ENCODE measurements at places on chromosomes 13 and 19.

- DNase-seq, result no peak
Measured at GRCh38 chr13:28503182-28503967, 8.4 kb upstream of the FLT1 start.

DNA sequence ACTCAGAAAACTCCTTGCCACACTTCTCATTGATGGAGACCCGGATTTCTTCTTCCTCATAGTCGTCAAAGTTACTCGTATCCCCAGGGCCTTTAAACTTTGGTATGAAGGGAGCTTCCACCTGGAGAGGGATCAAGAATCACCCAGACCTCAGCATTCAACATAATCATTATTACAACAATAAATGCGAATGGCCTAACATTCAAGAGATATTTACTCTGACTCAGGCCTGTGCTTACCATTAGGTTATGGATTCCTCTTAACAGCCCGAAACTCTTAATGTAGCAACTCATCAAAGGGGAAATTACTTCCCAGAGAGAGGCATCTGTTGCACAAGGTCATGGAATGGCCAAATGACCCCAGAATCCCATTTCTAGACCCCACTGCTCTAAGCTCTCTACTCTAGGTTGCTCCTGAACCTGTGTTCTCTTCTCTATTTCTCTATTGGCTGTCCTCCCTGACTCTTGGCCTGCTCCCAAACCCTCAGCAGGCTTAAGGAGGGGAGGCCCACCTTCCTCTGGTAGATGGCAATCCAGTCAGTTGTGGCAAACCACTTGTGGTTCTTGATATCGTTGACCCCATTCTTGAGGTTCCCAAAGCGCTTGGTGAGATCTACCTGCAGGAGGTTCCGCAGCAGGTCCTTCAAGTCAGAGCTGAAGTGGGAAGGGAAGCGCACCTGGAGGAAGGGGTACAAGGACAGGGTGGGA is 2.7 kb upstream of the SAMD1 start:
- DNase-seq, result no peak

- DNase-seq, result no peak
Measured at GRCh38 chr13:24897293-24897692, 133.3 kb downstream of the RNF17 start.

GRCh38 chr19:39701291-39701690 is 3.0 kb upstream of the LGALS14 start:
- no peak for DNase-seq

DNA sequence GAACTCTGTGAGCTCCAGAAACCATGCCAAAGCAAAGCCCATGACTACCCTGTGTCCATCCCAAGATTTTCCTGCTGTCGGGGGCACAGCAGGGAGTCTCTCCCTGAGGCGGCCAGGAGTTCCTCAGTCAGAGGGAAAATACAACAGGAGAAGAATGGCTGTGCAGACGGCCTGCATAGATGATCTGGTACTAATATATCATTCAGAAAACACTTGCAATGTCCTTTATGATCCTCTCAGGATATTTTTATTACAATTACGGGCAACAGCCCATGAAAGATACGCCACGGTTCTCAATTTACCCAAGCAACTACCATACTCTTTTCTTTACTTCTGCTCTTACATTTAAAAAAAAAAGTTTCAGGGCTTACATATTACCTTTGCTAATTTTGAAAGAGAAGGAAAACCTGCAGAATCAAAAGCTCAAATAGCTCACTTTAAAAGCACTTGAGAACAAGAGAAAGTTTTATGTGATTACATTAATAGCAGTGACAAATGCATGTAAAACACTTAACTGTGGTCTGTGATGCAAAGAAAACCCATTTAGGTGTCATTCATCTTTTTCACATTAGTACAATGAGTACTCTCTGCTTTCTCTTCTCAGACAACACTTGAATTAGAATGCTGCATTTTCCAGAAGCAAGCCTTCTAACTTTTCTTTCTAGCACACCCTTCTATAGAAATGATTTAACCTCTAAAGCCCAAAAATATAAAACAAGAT is 460.8 kb downstream of the KLF5 start:
- DNase-seq, result no peak
